Right atrium auricular region (tissue), 2 donors: ENCODE measurements at places on chromosomes 11 and 22.

DNA sequence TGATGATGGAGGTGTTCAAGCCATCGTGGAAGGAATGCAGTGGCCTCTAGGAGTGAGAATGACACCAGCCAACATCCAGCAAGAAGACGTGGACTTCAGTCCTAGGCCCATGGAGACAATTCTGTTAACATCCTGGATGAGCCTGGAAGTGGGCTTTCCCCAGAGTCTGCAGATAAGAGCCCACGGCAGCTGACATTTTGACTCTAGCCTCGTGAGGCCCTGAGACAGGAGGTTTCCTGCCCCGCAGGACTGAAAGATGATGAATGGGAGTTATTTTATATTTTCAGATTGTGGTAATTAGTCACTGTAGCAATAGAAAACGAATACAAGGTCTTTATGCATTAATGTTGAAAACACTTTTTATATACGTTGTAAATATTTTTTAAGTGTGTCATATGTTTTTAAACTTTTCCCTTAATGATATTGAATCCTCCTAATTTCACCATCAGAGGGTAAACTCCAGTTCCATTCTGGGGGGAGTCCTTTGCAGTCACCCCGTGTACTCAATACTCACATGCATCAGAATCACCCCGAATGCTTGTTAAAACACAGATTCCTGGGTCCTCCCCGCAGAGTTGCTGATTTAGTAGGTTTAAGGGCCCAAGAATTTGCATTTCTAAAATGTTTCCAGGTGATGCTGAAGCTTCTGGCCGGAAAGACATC, 570 bp upstream of the TPCN2 start:
- no peak for DNase-seq

GRCh38 chr11:26632691-26633159, 60.7 kb upstream of the MUC15 start:
- DNase-seq, result no peak

DNA sequence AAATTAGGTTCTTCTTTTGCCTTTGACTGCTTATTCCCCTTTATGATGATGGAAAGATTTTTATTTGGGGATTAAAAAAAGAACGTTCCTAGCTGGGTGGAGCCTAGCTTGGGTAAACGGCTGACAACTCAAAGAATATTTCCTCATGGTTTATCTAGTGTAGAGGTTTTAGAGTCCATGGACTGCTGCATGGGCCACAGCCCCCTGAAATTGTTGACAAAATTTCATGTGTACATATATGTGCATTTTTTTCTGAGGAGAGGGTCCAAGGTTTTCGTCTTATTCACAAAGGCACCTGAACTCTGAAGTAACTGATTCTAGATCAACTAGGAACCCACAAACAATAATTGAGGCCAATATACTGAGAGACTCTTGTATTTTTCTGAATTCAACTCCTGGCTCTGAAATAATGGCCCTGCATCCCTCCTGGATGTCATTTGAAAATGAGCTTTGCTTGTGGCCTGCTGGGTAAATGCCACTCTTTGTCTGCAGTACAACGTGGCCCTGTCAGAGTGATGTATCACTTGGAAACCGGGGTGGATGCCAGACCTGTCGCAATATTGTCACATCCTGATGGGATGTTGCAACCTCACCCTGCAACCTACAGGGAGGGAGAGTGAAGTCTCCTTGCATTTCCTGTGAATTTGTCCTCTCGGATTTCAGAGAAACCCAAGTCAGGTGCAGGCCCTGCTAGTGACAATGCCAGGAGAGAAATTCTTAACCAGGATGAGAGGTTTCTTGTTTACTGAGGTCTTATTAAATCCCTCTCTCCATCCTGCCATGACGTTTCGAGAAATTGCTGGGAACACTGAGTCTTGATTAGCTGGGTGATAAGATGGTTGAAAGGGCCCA, 33.8 kb downstream of the EHF start:
- DNase-seq, result peak; percentile 89

- DNase-seq, result no peak
Measured at GRCh38 chr11:68262544-68262827, 9.3 kb downstream of the C11orf24 start.

DNA sequence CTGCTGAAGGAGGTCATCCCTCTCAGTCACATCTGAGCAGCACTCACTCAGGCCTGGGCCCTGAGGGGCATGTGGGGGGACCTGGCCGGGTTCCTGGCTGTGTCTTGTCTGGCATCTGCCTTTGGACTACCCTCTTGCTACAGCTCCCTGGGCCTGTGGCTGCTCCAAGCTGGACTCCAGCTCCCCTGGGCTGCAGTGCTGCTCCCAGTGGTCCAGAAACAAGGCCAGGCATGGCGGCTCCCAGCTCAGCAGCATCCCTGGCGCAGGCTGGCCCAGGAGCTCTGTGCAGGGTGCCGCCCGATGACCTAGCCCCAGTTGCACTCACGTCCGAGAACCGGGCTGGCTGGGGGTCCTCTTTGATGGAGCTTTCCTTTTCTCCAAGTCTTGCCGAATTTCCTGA, 5.3 kb downstream of the CDPF1 start:
- no peak for DNase-seq

DNA sequence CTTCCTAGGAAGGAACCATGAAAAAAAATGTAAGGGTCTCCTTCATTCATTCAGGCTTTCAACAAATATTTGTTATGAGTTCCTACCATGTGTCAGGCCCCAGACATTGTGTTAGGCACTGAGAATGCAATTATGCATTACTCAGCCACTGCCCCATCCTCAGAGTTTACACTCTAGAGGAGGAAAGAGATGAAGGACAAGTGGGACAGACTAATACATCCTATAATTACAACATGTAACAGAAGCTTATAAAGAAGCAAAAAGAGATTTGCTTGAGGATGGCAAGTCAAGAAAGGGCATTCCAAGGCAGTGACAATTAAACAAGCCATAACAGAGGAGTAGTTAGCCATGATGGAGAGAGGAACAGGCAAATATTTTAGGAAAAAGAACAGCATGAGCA, 78.6 kb downstream of the FAM168A start:
- DNase-seq, result no peak

- no peak for DNase-seq
Measured at GRCh38 chr22:50299785-50300619, 7.4 kb downstream of the PLXNB2 start.

GRCh38 chr22:45164270-45165088, 754 bp downstream of the NUP50 start:
- DNase-seq, result no peak

DNA sequence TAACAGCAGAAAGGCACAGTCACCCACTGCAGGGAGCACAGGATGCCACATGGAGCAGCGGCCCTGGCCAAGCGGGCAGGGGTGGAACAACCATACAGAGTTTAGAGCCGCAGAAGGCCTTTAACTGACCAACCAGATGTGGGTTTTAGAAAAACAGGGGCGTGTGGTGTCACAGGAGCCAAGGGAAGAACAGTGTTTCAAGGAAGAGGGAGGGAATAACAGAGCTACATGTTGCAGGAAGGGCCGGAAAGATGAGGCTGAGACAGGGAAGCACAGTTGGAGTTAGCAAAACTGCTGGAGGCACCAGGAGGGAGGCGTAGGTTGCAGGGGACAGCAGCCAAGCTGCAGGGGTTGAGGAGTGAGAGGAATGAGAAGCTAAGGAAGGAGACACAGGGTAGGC, 7.8 kb upstream of the NAA40 start:
- DNase-seq, result no peak

GRCh38 chr11:11157185-11157584, 195.9 kb downstream of the CSNK2A3 start:
- DNase-seq, result no peak

DNA sequence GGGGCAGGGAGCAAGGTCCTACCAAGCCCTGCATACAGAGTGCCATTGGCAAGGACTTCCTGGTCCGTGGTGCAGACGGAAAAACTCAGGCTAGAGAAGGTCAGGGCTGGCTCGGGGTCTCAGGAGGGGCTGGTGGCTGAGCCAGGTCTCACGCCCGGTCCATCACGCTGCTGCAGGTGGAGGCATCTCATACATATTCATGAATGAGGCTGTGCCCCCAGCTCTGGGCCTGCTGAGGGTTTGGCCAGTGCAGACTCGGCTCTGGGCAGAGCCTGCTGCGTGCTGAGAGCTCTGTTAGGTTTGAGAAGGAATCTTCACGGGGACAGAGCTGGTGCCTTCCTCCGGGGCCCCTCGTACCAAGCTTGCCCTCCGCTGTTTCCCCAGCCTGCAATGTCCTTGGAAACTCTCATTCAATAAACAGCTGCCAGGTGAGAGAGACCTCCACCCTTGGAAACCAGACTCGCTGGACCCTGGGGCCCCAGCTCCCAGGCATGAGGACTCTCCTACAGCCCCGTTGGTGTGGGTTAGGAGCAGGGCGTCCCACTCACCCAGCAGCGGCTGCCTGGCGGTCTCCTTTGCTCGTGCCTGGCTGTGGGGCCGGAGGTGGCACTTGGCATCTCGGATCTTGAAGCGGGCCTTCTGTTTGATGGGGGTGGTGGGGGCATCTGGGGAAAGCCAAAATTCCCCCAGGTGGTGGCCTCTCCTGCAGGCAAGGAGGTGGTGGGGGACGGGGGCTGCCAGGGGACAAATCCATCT, 33.9 kb upstream of the TTLL12 start:
- no peak for DNase-seq

- no peak for DNase-seq
Measured at GRCh38 chr11:73152086-73152853, 10.2 kb upstream of the FCHSD2 start.

DNA sequence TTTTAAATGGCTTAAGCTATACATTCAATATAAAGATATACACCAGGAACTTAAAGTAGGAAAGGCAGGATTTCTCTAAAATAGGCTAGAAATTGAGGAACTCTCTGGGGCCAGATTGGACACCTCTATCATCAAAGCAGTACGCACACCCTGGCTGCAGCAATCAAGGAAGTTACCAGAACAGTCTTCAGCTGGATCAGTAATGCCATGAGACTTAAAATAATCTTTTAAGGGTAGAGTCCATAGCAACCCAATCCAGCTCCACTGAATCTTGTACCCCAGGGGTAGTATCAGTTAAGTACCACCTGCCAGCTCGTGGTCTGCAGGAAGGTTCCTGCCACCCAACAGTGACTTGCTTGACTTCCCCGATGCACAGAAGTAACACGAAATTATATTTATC, 3.0 kb downstream of the RDX start:
- no peak for DNase-seq

DNA sequence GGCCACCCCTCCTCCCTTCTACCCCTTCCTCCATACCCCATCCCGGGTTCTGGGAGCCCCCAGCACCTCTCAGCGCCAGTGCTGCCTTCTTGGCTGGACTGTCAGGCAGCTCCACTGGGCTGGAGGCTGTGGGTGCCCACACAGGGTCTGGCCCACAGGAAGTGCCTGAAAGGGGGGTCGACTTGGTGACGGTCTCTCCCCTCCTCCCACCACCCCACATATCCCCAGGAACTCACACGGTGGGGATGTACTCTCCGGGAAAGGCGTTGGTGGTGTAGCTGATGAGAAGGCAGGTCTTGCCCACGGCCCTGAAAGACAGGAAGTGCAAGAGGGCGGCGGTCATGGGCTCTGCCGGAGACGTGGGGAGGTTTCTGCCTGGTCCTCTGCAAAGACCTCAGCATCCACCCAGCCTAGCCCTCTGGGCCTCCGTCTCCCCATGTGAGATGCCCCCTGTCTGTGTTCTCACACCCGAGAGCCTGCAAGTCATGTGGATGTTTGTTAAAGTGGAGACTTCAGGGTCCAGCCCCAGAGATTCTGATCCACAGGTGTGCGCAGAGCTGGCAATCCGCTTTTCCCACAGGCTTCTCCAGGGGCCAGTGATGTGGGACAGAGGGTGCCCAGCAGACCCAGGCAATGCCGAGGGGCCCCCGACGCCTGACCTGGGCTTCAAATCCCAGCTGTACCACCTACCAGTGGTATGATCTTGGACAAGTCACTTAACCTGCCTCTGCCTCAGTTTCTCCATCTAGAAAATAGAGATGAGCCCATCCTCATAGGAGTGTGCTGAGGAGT, 2.5 kb downstream of the RAC2 start:
- no peak for DNase-seq

GRCh38 chr11:114295676-114296604, at the start of gene NNMT:
NNMT (plus strand) TSS chr11:114296399; CDS start chr11:114296557, 158 bp downstream.
- peak; percentile 82 for DNase-seq

DNA sequence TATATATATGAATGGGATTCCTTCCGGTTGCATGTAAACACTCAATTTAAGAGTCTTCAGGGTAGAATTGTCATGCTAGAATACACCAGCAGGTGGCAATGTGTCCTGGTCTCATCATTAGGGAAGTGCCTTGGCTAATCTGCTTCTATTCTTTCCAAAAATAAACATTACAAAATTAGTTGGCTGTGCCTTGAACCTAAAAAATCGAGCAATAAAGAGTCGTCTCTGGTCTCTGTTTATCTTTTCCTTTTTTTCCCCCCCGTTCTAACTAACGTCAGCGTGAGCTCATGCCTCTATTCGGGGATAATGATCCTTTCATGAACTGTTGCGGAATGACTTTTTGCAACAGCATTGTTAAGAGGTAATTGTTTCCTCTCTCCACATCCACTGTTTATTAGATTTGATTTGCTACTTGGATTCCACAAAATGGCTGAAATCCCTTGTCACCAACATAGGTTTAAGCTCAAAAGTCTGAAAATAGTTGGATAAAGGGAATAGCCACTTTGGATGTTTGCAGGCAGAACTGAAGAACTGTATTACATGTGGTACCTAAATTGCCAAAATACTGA, 1.2 kb upstream of the ARHGEF12 start:
- DNase-seq, result peak; percentile 77

DNA sequence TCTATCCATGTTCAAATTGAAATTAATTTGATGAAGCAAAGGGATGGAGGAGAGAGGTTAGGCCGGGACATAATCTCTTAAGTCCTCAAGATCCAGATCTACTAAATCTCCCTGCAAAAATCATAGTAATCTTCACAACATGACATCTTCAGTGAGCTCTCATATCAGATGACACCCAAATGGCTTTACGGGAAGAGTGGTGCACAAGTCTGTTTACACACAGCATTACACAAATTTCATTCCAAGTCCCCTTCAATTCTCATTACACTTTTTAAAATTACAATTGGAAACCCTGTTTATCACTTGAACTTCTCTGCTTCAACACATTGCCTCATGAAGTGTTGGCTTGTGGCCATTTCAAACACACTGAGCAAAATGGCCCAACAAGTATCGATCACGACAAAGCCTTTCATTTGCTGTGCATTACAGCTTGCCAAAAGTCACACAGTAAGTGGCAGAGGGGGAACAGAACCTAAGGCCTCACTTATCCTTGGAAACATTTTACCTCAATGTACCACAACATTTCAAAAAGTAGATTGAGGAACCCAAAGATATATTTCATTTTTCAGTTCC, 17.9 kb upstream of the TPH1 start:
- DNase-seq, result no peak

DNA sequence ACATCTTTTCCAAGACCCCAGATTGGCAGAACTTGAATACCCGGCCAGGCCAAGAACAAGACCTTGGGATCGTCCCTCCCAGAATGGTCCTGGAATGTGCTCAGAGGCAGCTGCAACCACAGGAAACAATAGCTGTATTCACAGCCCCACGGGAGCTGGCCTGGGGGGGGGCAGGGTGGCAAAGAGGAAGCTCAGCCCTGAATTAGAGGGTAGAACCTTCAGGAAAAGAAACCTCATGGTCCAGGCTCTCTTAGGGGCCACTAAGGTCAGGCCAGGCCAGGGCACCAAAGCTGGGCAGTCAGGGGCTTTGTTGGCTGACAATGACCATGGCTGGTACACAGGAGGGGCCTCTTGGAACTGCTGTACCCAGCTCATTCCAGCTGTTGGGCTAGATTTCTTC, 17.3 kb downstream of the RPL27A start:
- DNase-seq, result no peak

GRCh38 chr11:29135504-29135903, 881.3 kb downstream of the KCNA4 start:
- no peak for DNase-seq

GRCh38 chr22:16658068-16658467, 65.5 kb upstream of the CCT8L2 start:
- no peak for DNase-seq
